ENCODE measurements at places on chromosomes 11 and 22.

DNA sequence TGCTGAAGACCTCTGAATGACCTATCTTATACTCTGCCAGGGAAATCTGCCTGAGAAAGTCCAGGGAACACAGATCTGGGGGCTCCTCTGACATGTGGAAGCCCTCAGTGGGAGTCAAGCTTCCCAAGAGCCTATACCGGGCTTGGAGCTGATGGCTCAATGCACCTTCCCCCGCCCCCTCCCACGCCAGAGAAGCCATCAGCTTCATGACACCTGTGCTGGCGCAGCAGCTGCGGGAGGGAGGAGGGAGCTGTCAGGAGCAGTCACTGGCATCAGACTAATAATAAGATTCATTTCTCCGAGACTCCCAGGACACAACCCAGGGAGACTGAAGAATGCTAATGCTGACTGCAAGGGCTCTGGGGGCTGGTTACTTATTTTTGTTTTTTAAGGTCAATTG lies 47.8 kb downstream of the SPATA19 start:
- DNase-seq = no peak

DNA sequence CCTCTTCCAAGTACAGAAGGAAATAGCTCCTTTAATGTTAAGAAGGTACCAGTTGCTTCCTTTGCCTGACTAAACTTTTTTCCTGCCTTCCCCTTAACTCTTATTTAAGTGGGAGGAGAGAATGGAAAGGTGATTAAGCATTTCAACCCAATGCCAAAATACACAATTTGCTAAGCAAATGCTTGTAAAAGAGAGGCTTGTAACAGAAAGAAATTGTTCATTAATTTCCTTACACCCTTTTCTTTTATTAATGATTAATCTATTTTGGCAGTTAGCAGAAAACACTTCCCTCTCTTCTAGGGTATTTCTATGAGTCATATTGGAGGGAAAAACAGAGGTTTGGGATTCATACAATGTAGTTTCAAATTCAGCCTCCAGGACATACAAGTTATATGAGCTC lies 427.6 kb upstream of the FAT3 start:
- DNase-seq = no peak

DNA sequence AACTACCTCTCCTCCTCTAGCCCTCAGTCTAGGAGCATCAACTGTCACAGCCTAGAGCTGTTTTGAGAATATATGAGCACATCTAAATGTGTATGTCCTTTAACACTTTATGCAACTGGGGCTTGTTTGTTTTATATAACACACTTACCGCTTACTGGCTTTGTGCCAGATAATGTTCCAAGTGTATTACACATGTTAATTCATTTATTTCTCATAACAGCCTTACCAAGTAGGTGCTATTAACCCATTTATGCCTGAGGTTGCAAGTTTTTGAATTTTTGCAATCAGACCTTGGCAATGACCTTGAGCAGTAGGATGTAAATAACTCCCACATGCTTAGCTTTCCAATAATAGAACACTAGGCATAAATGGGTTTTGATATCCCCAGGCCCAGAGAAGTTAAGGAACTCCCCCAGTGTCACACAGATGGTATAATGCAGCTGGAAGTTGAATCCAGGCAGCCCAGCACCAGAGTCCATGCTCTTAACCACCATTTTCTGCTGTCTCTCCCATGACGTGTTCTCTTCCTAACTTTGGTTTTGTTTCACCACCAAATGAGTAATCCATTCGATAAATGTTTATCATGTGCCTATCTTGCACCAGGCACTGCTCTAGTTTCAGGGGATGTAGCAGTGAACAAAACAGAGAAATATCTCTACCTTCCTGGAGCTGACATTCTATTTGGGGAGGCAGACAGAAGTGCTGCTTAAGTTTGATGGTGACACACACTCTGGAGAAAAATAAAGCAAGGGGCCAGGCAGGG lies 23.1 kb downstream of the PRDM11 start:
- DNase-seq = no peak

- DNase-seq = no peak
These were observed 153.2 kb upstream of the E2F8 start for GRCh38 chr11:19393941-19394340.

GRCh38 chr22:44468973-44469372 lies 29.1 kb downstream of the RTL6 start:
- DNase-seq = no peak

- DNase-seq = no peak
These were observed 83.2 kb downstream of the BUD13 start for GRCh38 chr11:116689413-116690127.

GRCh38 chr11:131710511-131710910 lies 340.1 kb downstream of the NTM start:
- DNase-seq = no peak

DNA sequence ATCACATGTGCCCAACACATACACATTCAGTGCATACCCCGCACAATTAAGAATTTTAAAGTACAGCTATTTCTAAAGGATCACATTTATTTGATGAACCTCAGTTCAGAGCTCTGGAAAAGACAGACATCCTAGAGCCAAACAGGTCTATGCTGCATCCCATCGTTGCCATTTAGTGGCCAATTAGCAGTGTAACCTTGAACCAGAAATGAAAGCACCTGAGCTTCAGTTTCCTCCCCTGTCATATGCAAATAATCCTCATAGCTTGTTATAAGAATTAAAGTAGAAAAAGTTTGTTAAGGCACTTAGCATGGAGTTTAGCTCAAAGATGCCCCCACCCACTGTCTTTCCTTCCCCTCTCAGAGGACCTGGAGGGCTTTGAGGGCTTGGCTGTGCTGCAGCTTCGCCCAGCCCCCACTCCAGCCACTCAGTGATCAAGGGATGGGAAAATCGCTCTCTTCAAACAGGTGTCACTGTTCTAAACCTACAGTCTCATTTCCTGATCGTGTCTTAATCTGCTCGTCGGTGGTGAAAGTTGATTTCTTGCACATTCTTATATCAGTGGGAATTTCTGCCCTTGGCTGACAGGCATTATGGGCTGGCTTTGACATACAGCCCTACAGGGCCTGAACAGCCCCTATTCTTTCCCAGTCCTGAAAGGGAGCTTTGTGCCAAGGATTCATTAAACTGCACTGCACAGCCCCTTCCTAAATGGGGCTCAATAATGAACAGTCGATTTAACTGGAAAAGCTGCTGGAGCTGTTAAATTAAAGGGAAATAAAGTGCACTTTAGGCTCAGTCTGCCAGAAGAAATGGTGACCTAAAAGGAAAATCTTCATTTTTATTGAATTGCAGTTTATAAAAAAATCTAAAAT lies 23.3 kb upstream of the FAM181B start:
- no peak for DNase-seq

GRCh38 chr22:37604875-37605274 lies 3.8 kb upstream of the GGA1 start:
- DNase-seq = no peak

GRCh38 chr22:19238900-19239299 lies 52.6 kb downstream of the CLTCL1 start:
- no peak for DNase-seq

- DNase-seq = no peak
These were observed 1336.3 kb downstream of the FAM181B start for GRCh38 chr11:81397316-81397715.

- no peak for DNase-seq
These were observed 587.1 kb downstream of the SOX6 start for GRCh38 chr11:15769203-15769602.

DNA sequence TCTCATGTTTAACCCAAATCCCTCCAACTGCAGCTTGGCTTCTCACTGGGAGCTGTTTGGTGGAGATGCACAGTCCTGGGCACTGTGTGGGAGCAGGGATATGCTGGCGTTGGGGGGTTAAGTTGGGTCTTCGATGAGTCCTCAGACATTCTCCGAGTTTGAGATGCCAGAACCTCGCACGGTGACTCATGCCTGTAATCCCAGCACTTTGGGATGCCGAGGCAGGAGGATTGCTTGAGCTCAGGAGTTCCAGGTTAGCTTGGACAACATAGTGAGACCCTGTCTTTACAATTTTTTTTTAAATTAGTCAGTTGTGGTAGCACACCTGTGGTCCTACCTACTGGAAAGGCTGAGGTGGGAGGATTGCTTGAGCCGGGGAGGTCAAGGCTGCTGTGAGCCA lies 20.7 kb downstream of the POU2F3 start:
- no peak for DNase-seq

DNA sequence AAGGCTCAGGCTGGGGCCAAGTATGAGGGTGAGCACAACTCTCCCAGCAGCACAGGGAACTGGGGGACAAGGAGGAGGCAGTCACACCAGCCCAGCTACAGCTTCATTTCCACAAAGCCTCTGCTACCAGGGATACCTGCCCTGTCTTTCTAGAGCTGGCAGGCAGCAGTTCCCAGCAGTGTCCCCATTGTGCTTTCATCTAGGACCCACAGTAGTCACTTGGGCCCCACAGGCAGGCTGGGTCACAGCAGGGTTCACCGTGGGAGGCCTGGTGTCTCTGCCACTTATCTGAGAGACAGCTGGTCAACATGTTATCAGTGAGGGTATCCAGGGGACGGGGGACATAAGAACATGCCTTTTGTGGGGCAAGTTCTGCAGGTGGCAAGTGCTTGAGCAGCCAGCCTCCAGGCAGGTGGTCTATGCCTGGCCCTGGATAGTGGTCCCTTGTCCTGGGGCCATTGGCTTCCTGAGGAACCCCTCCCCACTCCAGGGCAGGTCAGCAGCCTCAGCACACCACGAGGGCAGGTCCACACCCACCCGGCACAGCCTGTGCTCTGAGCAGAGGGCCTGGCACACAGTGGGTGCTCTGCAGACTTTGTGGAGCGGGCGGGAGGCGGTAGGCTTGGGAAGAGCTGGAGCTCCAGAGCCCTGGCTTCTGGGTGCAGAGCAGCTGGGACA lies 29.9 kb downstream of the GNAZ start:
- no peak for DNase-seq

DNA sequence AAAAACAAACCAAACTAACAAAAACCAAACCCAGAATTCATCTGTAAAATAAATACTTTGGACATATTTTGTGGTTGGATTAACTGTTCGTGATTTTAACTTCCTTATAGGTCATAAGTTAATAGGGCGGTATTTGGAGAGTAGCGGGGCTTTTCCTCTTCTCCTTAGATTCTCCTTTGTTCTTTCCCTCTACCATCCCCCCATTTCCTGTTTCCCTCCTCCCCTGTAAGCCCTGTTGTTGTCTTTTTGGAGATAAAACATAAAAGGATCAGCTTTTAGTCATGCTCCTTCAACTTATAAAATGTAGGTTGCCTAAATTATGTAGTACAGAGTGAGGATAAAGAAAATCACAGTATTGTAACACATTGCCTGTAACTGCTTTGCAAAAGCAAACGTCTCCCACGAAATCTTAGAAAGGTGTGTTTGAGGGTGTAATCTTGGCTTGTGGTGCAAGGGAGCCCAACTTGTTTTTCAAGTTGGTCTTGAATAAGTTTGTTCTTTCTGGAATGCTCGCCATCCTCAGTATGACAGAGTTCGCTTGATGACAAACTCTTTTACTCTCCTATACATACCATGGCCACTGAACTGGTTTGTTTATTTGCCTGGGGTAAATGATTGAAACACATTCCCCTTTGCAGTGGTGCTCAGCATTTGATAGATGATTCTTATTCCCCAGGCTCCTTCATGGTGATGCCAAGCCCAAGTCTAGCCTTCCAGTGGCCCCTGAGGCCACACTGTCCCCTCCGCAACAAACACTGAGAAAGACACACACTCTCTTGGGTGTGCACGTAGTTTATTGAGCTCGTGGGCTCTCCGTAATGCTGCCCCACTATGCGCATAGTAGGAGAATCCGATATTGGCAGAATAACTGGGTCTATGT lies 49.4 kb downstream of the TEAD1 start:
- no peak for DNase-seq

GRCh38 chr11:119185981-119186634 lies 833 bp downstream of the NHERF4 start:
- no peak for DNase-seq

DNA sequence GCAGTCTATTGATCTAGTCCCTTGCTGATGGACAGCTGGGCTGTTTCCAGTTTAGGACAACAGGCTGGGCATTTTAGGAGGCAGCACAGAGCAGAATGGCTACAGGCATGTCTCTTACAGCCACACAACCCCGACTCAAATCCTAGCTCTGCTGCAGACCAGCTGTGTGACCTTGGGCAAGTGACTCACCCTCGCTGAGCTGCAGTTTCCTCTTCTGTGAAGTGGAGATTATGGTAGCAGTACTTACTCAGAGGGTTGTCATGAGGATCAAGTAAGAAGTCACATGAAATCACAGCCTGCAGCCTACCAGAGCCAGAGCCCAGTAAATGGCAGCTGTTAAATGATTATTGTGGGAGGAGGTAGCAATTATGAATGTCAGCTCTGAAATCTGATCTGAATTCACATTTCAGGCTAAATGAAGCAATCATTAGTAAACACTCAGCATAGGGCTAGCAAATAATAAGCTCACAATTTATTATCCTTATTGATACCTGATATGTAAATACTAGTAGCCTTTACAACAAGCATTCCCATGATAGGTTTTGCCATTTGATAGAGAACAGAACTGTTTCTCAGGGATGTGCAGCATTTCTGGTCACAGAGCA lies 58.9 kb downstream of the MYEOV start:
- no peak for DNase-seq
